Activated T-helper 1 cell treated with anti-CD3 and anti-CD28 coated beads, Interleukin-2, amount 50 U/mL, for 16 hours (primary cell): ENCODE measurements at places on chromosomes 4 and X.

DNA sequence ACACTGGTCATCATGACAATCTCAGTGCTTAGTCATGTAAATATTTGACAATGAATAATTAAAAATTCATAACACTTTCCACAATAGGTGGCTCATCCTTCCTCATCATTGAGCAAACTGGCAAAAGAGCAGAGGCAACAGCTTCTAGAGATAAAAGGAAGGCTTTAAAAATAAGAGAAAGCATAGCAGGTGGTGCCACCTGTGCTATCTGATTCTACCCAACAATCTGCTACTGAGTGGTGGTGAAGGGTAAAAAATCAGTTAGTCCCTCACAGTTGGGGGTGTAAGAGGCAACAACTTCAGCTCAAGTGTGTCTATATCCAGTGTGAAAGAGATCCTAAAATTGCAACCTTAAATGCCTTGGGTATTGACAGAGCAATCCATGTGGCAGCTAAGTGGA, 280.1 kb upstream of the PPARGC1A start:
- no peak for DNase-seq

GRCh38 chr4:171947400-171947799, 134.2 kb downstream of the GALNTL6 start:
- no peak for DNase-seq

DNA sequence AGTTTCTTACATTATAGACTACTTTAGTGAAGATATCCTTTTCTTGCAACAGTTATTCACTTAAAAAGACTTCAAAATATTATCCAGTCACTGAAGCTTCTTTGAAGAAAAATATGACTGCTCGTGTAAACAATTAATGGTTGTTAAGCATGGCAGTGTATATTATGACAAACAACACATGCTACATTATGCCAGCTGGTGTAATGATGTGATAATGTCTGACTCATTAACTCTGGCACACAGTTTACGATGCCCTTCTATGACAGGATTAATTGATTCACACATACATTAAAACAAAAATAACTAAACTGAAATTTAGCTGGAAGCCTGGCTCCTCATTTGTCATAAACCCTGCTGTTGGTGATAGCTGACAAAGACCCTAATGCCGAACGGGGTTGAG, 22.4 kb downstream of the GK2 start:
- DNase-seq = no peak

GRCh38 chrX:30525732-30526131, 51.8 kb downstream of the TASL start:
- DNase-seq = no peak
